ENCODE measurements at places on chromosomes 12 and 14. TPM values are rescaled to one million over a fixed set of nuclear protein-coding genes. Genes with fewer than 3 reads are reported as not detected.

GRCh38 chr14:74038020-74038859 is 19.1 kb downstream of the BBOF1 start:
- peak; percentile 70 for DNase-seq

DNA sequence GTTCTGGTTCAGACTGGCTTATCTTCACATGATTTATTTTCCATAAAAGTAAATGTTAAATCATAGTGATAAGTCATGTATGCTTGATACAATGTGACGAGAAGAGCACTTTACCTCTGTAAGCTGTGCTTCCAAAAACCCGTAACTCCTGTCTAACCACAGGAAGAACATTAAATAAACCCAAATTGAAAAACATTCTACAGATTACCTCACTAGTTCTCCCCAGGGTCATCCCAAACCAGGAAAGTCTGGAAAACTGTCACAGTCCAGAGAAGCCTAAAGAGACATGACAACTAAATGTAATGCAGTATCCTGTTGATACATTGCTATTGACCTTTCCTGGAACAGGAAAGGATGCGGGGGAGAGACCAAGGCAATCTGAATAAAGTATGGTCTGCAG is 32.5 kb upstream of the DUSP6 start:
- DNase-seq = no peak

The GYS2 gene
- not detected for total RNA-seq

The RNASE3 gene
- not detected for total RNA-seq

The TDP1 gene
- total RNA-seq = 28.0 TPM

- DNase-seq = no peak
These were observed 183.9 kb upstream of the PWP1 start for GRCh38 chr12:107501681-107502080.

- no peak for DNase-seq
These were observed 57.9 kb downstream of the ASCL4 start for GRCh38 chr12:107832441-107832840.

- peak; percentile 91 for DNase-seq
These were observed 33.6 kb downstream of the CMKLR1 start for GRCh38 chr12:108305520-108305919.

DNA sequence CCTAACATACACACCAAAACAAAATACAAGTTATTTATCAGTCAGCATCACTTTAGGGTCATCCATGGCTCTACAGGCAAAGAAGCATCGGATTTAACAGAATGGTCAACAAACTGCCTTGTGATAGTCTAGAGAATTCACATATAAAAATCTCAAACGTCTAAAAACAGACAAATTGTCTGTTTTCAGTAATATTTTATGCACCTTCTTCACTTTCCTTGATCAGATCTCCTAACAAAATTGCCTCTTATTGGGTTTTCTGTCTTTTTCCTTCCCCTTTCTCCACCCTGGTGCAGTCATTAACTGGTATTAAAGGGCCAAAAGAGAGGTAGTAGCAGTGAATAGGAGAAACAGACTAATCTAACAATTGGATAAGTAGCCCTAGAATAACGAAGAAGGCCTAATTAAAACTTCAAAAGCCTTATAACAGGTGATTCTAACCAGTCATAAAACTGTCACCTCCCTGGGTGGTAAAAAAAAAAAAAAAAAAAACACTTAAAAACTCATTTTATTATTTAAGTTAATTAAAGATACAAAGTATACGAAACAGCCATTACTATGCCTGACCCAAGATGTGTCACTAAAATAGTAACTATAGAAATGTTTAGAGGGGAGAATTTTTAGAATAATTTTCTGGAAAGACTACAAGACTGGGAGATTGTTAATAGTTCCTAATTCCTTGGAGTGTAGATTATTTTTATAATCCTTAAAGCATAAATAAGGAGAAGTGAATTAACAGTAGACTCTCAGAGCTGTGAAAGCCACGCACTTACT is 1.5 kb downstream of the KIF21A start:
- DNase-seq = no peak

DNA sequence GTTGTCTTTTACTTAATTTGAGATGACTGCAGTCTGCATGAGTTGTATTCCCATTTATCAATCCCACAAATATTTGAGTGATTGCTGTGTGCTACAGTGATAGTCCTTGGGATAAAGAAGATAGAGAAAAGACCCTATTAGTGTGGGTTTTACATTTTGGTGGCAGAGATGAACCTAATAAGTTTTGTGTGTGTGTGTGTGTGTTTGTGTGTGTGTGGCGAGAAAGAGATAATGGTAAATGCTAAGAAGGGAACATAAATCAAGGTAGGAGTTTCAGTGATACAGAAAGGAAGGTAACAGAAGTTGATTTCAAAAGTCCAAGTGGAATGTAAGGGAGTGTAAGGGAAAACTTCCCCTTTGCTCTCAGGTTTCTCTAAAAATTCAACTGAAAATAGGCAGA is 2.6 kb upstream of the DDX55 start:
- DNase-seq = no peak

DNA sequence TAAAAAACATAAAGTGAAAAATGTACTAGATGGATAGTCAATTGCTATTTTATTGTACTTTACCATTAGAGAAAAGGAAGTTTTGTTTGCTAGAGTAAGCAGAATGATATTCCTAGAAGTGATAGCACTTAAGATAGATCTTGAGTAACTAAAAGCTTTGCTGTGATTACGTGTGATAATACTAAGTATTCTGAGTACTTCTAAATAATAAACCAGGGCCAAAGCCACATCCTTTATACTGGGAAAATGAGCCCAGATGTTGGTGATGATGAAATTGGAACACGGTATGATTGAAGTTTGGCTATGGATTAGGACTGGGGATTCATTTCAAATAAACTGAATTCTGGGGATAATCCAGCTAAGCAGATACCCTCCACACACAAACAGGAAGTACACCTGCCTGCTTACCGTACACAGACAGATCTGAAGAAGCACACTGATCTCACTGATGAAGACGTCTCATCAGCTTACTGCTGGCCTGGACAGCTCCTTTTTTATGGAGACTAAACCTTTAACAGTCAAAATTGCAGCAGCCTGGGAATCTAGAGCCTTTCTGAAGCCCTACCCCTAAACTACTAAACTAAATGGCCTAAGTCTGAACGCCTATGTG is 199.8 kb downstream of the LRFN5 start:
- no peak for DNase-seq

GRCh38 chr14:105324080-105324778 is 9.7 kb downstream of the PACS2 start:
- DNase-seq = no peak
